ENCODE measurements at places on chromosomes 11 and 22.
A peak's percentile ranks its signal among the peaks of the same experiment; 100 is the strongest.

GRCh38 chr22:39728236-39728860 lies 157.8 kb downstream of the CACNA1I start:
- DNase-seq, result no peak

GRCh38 chr11:35016916-35017315 lies 100.5 kb downstream of the PDHX start:
- DNase-seq, result no peak

- DNase-seq, result no peak
Measured at GRCh38 chr11:33125611-33126010, 35.7 kb downstream of the CSTF3 start.

DNA sequence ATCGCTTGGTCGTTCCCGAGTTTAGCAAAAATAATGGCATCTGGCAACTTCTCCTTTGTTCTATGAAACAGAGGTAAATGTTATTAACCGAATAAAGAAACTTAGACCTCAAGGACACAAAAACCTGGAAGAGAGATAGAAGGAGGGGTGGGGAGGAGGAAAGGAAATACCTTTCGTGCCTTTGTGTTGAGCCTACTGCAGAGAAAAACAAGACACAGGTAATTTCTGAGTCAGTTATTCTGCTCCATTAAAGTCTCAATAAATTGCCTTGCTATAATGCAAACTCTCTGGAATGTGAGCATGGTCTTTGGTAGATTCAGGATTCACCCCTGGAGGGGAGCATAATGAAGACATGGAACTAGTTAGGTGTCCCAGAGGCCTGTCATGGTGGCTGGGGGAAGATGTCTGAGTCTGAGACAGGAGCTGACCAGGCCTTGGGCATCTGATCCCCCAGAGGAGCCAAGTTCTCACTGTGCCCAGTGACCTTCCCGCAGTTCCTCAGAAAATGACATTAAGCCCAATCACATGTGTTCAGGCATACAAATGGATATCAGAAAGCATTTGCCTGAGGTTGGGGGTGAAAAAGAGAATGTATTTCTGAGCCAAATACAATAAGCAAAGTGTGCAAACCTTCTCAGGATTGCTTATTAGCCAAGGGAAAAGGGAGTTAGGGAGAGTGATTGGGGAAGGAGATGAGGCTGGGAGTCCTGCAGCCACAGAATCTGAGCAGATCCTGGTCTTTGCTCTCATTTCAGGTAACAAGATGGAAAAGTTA lies 72.6 kb upstream of the CADM1 start:
- peak; percentile 64 for DNase-seq

GRCh38 chr22:41983513-41984405 lies 14.5 kb downstream of the SEPTIN3 start:
- no peak for DNase-seq

DNA sequence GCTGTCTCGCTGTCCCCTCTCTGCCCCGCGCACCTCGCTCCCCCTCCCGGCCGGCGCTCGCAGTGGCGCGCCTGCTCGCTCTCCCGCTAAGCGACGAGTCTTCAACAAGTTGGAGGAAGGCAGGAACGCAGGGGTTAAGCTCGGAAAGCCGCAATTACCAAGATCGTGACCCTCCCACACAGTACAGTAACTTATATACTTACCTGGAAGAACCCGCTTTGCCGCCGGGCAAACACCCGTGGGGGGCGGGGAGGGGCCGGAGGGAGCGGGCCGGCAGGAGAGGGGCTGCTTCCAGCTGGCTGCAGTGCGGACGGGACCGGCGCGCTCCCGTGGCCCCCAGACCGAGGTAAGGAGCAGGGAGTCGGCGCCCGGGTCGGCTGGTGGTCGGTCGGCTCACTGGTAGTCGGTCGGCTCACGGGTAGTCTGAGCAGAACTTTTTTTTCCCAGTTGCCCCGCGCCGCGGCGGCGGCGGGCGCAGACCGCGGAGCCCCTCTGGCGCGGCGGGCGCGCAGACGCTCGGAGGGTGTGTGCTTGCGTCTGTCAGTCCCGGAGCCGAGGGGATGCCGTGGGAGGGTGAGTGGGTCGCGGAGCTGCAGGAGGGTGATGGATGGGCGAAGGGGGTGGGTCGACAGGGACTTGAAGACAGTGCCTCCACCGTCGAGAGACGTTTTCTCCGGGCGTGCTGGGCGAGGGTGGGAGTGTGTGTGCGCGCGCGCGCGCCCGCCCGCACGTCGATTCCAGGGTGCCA lies 101.2 kb upstream of the HSD17B12 start:
- peak; percentile 52 for DNase-seq

- DNase-seq, result peak; percentile 61
Measured at GRCh38 chr11:8219257-8220021, 44.2 kb downstream of the LMO1 start.

- no peak for DNase-seq
Measured at GRCh38 chr11:30893318-30893717, 307.2 kb upstream of the MPPED2 start.

DNA sequence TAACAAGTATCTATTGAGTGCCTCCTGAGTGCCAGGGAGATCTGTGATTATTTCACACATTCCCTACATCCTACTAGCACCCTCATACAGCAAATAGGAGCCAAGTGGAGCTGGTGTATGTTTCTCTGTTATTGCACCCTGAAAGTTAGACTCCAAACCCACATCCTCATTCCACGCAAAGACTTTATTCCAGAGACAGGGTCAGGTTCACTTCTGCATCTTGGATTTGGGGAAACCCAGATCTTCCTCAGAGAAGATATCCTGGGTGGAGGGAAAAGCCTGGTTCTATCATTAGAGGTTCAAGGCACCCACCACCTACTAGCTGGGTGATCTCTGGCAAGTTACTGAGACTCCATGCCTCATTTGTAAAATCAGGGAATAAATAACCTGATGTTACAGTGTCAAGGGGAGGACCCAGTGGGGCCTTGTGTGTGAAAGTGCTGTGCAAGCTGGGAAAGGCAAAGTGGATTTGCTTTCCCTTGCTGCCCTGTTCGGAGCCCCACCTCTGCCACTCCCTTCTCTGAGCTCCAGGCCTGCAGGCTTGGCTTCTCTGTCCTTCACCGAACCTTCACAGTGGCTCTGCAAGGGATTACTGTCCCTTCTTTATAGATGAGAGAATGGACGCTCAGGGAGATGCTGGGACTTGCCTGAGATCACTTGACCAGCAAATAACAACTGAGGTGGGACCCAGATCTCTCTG lies 991 bp upstream of the SLCO2B1 start:
- DNase-seq, result no peak

DNA sequence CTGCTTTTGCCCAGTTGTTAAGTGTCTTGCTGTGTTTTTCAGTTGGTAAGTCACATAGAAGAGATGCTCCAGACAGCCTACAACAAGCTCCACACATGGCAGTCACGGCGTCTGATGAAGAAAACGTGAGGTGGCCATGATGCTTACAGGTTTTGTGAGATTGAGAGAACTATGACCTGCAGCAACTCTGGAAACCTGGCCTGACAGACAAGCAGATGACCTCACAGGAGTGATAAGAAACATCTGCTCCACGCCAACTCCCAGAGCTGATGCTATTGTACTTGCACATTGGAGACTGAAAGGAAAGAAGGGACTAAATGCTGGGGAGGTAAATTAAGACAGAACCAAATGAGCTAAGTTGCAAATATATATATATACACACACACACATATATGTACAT lies 28.6 kb upstream of the LDHA start:
- DNase-seq, result no peak

DNA sequence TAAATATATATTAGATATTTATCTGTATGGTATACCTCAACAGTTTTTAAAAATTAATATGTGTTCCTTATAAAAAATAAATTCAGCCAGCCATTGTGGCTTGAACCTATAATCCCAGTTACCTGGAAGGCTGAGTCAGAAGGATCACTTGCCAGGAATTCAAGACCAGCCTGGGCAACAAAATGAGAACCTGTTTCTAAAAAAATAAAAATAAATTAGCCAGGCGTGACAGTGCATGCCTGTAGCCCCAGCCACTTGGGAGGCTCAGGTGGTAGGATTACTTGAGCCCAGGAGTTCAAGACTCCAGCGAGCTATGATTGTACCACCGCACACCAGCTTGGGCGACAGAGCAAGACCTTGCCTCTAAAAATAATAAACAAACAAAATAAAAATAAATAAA lies 54.9 kb downstream of the PHF21A start:
- peak; percentile 76 for DNase-seq

DNA sequence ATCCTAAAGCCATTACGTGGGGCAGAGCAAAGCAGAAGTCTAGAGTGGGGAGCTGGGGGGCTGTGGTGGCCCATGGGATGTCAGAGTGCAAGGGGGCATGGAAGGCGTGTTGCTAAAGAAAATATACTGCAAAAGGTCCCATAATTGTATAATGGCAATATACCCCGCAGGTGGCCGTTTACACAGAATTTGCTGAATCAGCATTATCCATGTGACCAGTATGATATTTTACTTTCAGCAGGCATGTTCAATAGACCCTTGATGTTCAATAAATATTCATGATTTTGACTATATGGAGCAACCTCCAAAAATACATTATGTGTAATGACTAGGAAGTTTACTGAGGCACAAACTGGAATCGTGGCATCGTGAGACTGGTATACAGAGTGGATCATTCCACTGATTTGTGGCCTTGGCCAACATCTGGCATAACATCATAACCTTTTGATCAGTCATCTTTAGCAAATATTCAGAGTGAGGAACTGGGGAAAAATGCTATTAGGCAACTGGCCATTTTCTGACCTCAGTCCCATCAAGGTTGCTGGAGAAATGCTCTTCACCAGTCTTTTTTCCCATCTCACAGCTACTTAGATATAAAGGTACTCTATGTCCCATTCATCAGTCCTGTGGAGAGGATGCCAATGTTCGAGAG lies 29.3 kb upstream of the PPP2R1B start:
- peak; percentile 32 for DNase-seq

GRCh38 chr11:128569291-128569690 lies 18.1 kb downstream of the ETS1 start:
- no peak for DNase-seq

DNA sequence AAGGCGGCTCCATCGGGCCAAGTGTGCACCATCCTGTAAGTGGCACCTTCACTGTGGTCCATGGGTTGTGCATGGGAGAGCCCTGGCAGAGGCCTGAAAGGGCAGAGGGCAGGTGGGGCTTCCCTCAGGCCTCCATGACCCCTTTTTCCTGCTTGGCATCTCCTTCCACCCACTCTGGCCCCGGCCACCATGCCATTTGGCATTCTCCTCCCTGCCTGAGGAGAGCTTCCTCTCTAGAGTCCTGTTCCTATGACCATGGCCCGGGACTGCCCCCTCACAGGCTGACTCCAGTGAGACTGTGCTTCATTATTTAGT lies 4.9 kb downstream of the OTOG start:
- DNase-seq, result no peak
